Hippocampal formation (tissue), 2 donors: ENCODE measurements at places on chromosomes 1 and 21.
A peak's percentile ranks its signal among the peaks of the same experiment; 100 is the strongest.

DNA sequence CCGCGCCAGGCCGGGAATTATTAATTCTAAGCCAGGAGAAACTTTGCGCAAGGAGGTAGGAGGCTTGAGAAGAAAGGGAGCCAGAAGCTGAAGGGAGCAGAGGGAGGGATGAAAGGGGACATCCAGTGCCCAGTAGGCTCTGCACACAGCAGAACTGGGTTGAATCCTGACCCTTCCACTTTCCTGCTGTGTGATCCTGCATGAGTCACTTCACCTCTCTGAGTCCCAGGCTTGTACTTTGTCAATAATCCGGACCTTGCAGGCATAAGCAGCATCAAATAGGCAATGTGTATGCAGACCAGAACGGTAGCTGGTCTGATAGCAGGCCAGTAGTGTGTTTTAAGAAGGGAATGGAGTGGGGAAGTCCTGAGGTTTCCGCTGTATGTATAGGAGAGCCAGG lies 25.5 kb upstream of the EPB41 start:
- no peak for DNase-seq

GRCh38 chr1:64493831-64494230 lies 23.9 kb downstream of the CACHD1 start:
- DNase-seq, result no peak

DNA sequence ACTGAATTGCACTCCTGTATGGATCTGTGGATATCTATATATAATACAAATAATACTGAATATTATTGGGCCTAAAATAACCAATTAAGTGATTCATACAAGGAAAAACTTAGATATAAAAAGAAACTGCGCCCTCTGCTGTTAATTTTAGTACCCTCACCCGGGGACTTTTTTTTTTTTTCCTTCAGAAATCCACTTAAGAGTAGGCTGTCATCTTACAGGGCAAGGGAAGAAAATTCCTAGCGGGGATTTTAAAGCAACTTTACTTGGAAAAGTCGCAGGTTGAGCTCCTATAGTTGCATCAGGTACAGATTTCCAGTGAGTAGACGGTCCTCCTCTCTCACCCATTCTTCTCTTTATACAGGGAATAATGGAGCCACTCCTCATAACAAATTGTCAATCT lies 1.3 kb downstream of the NTNG1 start:
- no peak for DNase-seq

DNA sequence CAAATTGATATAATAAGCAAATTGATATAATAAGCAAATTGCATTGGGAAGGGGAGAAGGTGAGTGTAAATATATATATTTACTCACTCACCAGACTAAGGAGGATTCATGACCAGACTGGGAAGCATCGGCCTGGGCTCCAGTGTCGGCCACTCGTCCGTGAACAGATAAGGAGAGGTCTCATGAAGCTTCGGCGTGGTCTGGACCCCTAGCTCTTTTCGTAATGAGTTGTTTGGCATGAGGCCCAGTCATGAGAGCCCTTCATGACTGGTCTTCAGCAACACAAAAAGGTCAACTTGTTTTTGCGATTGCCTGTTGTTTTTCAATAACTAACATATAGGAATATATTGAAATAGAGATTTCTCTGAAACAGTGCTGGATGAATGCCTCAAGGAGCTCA lies 222.9 kb upstream of the KCNK2 start:
- DNase-seq, result no peak

DNA sequence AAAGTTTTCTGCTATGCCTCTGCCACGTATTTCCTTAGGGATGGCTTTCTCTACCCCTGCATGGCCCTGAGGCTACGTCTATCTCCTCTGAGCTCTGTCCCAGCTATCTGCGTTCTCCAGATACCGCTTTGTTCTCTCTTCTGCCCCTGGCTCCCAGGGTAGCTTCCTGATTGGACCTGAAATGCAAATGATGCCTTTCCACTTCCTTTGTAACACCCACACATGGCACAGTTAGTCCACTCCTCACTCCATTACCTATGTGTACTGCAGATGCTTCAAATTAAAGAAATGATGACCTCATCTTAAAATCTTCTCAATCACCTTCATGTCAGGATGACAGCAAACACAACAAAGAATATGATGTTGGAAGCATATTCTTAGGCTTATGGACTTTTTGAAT lies 138.6 kb upstream of the POGK start:
- no peak for DNase-seq

GRCh38 chr1:56145581-56145980 lies 433.8 kb downstream of the PLPP3 start:
- DNase-seq, result no peak

GRCh38 chr1:64019818-64020217 lies 183.6 kb upstream of the UBE2U start:
- DNase-seq, result peak; percentile 13

DNA sequence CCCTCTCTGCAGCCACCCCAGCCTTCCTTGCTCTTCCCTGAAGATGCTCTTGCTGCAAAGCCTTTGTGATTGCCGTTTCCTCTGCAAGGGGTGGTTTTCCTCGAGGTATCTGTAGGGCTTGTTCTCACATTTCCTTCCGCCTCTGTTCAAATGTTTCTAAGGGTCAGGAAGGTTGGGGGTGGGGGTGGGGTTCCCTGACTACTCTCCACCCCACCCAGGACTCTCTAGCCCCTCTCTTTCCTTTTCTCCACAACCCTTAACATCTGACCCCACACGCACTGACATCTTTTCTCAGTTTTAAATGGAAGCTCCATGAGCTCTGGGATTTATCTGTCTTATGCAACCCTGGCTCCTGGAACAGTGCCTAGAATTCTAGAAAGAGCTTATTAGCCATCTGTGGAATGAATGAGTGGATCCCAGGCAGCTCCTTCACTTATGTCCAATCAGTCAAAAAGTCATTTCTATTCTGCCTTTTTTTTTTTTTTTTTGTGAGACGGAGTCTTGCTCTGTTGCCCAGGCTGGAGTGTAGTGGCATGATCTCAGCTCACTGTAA lies 27.3 kb upstream of the ZNF362 start:
- DNase-seq, result no peak

- DNase-seq, result peak; percentile 41
Measured at GRCh38 chr1:5745800-5746610, 246.2 kb downstream of the NPHP4 start.

GRCh38 chr1:27809883-27810282 lies 20.7 kb upstream of the PPP1R8 start:
- peak; percentile 5 for DNase-seq
